GM10248 (cell line): ENCODE measurements at places on chromosomes 6 and 20.

DNA sequence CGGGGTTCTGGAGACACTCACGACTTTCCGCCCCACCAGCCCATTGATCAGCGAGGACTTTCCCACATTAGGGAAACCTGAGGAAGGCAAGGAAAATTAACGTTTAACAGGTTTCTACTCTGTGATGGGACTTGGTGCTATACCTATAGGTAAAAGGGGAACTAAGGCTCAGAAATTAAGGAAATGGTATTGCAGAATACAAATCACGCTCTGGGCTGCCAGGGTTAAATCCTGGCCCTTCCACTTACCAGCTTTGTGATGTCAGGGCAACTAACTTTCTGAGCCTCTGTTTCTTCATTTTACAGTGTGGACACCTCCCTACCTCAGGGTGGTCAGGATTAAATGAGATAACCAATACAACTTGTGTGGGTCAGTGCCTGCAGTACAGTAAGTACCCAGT, 8.8 kb downstream of the GNL1 start:
- DNase-seq: no peak

GRCh38 chr20:9949563-9949962, 85.2 kb upstream of the ANKEF1 start:
- DNase-seq: no peak

DNA sequence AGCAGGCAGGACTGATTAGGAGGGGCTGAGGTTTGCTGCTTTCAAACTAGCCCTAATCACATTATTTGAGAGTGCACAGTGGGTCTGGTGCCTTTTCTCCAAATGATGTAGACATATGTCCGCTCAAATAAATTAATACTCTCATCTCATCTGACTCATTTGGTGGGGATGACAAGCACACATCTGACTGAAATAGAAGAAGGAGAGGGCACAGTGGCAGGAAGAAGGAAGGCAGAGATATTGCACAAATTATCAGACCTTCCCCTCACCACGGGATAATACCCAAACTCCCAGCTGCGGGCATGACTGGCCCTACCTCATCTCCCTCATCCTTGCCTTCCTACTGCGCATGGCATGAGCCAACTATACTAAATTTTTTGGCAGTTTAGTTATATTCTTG, 33.9 kb upstream of the TNFRSF21 start:
- DNase-seq: no peak

- no peak for DNase-seq
Measured at GRCh38 chr20:9627219-9627618, 112.8 kb downstream of the LAMP5 start.

GRCh38 chr20:22546344-22546743, 38.0 kb downstream of the FOXA2 start:
- DNase-seq: no peak

GRCh38 chr6:161403717-161404116, 129.9 kb upstream of the AGPAT4 start:
- no peak for DNase-seq

- no peak for DNase-seq
Measured at GRCh38 chr6:128465368-128466343, 54.7 kb downstream of the PTPRK start.

- DNase-seq: no peak
Measured at GRCh38 chr6:133701633-133702331, 187.1 kb upstream of the TCF21 start.

DNA sequence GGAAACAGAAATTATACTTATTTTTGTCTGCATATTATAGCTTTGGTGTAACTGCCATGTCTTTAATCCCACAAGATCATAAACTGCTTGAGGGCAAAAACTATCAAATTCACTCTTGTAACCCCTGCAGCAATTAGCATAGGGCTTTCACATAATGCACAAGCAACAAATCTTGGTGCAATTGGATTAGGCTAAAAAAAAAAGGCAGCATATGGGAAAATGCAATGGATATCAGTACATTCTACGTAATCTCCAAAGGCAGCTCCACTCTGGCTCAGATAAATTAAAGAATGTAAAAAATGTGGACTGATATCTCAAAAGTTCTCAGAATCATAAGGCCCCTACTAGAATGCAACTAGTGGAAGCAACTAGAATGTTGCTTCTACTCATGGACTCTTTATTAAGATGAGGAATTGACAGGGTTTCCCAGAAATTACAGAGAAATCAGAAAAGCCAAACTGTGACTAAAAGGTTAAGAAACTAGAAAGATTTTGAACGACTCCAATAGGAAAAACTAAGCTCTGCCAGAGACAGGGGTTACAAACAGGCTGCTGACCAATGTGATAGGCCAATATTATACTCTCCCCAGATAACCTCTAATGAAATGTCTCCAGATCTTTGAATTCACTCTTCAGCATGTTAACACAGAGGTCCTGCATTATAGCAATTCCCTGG, 55.0 kb downstream of the FILIP1 start:
- no peak for DNase-seq

GRCh38 chr20:22805219-22805618, 220.8 kb upstream of the FOXA2 start:
- no peak for DNase-seq

- DNase-seq: no peak
Measured at GRCh38 chr6:83155794-83156193, 37.3 kb downstream of the PGM3 start.

GRCh38 chr6:71403422-71404134, 115.0 kb downstream of the OGFRL1 start:
- DNase-seq: no peak

- no peak for DNase-seq
Measured at GRCh38 chr6:9332241-9332780, 897.0 kb upstream of the SLC35B3 start.

DNA sequence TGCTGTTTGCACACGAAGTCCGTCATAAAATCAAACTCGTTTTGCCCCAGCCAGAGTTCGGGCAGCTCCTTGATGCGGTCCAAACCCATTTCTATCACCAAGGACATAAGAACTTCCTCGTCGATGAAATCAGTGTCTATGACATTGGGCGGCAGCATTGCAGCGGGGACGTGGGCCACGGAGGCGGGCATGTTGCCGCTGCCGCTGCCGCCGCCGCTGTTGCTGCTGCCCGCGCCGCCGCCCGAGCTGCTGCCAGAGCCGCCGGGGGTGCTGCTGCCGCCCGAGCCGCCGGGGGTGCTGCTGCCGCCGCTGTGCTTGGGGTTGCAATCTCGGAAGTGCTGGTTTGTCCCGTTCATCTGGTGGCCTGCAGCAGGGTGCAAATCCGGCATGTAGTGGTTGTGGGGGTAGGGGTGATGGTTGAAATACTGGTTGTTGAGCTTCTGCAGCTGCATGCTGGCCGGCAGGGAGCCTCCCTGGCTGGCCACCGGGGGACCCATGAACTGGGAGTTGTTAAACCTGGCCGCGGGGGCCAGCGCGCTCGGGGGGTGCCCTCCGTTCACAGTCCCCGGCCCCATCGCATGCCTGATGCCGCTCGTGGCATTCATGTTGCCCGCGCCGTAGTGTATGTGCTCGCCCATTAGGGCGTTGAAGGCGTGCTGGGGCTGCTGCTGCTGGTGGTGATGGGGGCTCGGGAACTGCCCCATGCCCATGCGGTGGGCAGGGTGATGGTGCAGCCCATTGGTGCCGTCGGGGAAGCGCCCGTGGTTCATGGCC, 1.1 kb downstream of the CITED2 start:
- DNase-seq: peak; percentile 50

DNA sequence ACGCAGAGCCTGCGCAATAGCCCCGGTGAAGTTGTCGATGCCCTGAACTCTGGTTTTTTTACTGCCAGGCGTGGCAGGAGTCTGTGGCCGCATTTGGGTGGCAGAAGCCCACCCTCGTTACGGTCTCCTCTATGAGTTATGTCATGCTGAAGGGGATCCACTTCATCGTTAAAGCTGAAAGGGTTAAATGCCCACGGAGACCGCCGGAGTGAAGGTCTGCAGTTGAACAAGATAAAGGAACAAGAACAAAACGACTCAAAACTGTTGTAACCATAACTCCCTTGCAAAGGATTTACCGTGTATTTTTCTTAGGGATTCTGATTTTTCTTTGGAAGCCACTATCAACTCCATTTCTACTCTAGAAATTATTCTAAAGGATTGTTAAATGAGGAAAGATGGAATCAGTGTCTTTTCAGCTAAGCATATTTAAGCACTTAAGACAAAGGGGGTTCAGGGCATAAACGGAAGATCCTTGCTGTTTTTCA, 501 bp upstream of the ELOVL5 start:
- no peak for DNase-seq

DNA sequence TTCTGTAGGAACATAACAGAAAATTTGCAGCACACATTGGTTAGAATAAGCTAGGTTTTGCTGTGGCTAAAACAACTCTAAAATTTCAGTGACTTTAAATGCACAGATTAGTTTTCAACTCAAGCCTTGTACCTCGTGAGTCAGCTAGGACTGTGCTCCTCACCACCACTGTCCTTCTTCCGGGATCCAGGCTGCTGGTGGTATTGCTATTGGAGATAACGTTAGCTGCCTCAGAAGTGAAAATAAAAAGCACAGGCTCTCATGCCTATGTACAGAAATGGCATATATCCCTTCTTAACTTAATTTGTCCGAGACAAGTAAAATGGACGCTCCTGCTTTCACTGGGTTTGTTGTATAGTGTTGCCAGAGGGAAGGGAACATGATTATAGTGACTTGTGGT, 931.1 kb upstream of the EYS start:
- DNase-seq: no peak
